Activated CD4-positive, alpha-beta memory T cell treated with anti-CD3 and anti-CD28 coated beads for 36 hours (primary cell): ENCODE measurements at places on chromosomes 1 and 21. TPM values are rescaled to one million over a fixed set of nuclear protein-coding genes. Genes with fewer than 3 reads are reported as not detected.

GRCh38 chr1:10591010-10591409 lies 116.3 kb downstream of the PEX14 start:
- DNase-seq, result no peak

- no peak for DNase-seq
These were observed 1599.6 kb upstream of the B3GALT2 start for GRCh38 chr1:194786027-194786426.

- DNase-seq, result no peak
These were observed 27.1 kb downstream of the MAB21L3 start for GRCh38 chr1:116138277-116138792.

CLDN19 gene
- total RNA-seq, result not detected

GBP5 gene
- 95.1 TPM for total RNA-seq

DNA sequence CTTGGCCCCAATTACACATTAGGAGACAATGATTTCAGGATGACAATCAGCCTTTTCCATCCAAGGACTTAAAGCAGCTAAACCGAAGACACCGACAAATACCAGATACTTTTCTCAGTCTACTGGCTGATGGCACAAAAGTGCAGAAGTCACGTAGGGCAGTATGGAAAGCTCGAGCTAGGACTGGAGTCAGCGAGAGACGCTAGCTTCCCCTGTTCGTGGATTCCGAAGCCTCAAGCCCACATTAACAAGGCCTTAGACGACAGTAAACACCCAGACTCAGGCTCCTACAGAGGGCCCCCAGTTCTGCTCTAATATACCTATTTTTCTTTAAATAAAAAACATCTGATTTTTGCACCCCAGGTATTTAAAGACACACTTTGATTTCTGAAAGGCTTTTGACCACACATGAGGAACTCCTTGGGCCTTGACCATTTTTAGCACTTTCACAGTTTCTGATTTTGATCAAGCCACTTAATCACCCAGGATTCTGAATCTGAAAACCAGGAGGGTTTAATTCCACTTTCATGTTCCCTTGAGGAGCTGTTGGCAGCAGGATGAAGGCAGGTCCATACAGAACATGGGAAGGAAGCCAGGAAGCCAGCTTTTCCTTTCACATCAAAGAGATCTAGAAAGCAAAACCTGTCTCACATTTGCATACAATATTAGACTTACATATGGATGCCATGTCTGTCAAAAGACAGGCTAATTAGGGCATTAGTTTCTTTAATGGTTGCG lies 204.1 kb downstream of the GABPA start:
- no peak for DNase-seq

DNA sequence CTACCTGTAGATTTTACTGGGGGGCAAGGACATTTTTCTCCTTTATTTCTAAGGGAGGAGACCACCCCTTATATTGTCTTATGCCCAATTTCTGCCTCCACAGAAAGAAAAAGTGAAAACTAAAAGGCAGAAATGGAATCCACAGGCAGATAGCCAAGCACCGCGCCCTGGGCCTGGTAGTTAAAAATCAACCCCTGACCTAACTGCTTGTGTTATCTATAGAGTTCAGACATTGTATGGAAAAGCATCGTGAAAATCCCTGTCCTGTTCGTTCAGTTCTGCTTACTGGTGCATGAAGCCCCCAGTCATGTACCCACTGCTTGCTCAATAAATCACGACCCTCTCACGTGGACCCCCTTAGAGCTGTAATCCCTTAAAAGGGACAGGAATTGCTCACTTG lies 33.7 kb upstream of the IL6R start:
- DNase-seq, result no peak

GRCh38 chr1:7610106-7610731 lies 160.9 kb upstream of the VAMP3 start:
- no peak for DNase-seq
